ENCODE measurements at places on chromosomes 5 and 9. TPM values are rescaled to one million over a fixed set of nuclear protein-coding genes. Genes with fewer than 3 reads are reported as not detected.

The CCDC192 gene
- not detected for total RNA-seq

The SPATA31E1 gene
- total RNA-seq: not detected

The ACTBL2 gene
- not detected for total RNA-seq

The INSL6 gene
- not detected for total RNA-seq

The PDLIM4 gene
- not detected for total RNA-seq
